ENCODE measurements at places on chromosomes 2 and 18.

- H3K4me1 ChIP-seq, result peaks cover 56% of the 10 kb centered on the region
- DNase-seq, result no peak
- peak overlapping the region; percentile 76 for H3K27ac ChIP-seq
Measured at GRCh38 chr2:88735133-88735532, 43.7 kb downstream of the RPIA start.

GRCh38 chr2:1415501-1415900, 2.2 kb downstream of the TPO start:
- H3K36me3 ChIP-seq, result no peaks in the 10 kb centered on the region
- H3K27ac ChIP-seq, result no peak overlapping the region
- H3K27me3 ChIP-seq, result no peaks in the 10 kb centered on the region
- no peak for DNase-seq
- H3K4me1 ChIP-seq, result no peaks in the 10 kb centered on the region
- H3K4me3 ChIP-seq, result no peak overlapping the region

DNA sequence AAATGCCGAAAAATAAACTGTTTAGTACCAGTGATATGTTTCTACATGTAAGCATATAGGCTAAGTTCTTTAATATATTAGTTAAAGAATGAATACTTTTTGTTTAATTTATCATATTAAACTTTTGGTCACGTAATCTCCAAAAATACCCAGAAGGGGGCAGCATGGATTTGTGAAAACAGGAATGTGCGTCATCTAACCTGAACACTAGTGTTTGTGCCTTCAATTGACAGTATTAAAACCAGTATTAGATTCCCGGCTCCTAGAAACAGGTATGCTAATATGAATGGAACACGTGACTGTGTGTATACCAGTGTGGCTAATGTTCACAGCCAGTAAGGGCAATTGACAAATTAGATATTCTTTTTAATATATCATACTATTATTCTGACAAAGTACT, 51.8 kb downstream of the WDR7 start:
- H3K27me3 ChIP-seq, result no peaks in the 10 kb centered on the region
- no peaks in the 10 kb centered on the region for H3K36me3 ChIP-seq
- H3K4me3 ChIP-seq, result no peak overlapping the region
- no peak for DNase-seq

DNA sequence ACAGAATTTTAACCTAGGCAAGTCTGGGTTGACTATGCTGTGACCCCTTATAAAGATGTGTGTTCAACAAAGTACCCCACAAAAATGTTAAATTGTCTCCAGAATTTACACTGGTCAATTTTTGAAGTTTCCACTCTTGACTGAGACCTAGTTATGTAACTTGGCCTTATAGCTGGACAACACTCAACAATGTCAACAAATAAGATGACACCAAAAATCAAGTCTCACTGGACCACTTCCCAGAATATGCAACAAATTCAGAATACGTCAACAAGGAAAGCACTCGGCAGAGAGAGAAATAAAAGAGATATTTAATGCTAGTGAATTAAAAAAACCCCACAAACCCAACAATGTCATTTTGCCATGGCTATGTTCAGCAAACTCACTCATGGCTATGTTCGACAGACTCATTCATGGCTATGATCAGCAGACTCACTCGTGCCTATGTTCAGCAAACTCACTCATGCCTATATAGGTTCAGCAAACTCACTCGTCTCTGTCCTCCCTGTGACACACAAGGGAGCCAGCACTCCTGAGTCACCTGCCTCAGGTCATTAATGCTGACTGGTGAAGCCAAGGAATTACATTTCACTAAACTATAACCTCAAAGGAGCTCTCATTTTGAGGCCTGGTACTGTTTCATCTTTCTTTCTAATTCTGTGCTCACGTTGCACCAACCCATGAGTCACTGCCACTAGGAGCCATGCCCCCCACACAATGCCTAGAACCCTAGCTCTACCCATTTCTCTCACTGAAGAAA, 72.7 kb downstream of the PTPN2 start:
- H3K27me3 ChIP-seq, result no peaks in the 10 kb centered on the region
- H3K36me3 ChIP-seq, result no peaks in the 10 kb centered on the region
- no peak for DNase-seq
- no peak overlapping the region for H3K4me3 ChIP-seq
- H3K27ac ChIP-seq, result no peak overlapping the region

DNA sequence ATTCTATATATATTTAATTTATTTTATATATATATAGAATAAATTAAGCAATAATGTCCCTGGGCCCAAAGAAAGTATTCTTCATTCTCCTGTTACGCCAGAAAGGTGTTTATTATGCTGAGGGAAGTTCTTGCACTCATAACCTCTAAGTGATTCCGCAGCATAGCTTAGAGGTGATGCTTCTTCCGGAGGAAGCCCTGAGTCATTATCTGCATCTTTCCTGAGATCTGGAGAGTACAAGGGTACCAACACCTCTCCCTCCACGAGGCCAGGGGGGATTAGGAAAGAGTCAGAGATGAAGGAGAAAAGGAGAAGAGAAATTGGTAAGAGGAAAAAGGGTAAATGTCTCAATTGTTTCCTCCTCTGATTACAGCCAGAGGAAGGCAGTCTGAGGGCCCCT, 43.1 kb upstream of the RTN4 start:
- peaks cover 17% of the 10 kb centered on the region for H3K4me1 ChIP-seq
- H3K4me3 ChIP-seq, result no peak overlapping the region
- no peak overlapping the region for H3K27ac ChIP-seq
- no peak for DNase-seq
- no peaks in the 10 kb centered on the region for H3K27me3 ChIP-seq
- H3K36me3 ChIP-seq, result no peaks in the 10 kb centered on the region

DNA sequence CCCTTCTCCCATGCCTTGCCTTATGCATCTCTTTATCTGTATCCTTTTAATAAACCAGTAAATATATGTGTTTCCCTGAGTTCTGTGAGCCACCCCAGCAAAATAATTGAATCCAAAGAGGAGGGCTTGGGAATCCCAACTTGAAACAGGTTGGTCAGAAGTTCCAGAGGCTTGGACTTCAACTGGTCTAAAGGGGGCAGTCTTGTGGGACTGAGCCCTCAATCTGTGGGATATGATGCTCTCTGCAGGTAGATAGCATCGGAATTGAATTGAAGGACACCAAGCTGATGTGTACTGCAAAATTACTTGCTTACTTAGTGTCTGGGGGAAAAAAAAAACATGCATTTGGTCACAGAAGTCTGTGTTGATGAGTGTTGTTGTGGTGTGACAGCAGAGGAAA, 1033.5 kb upstream of the TMEFF2 start:
- no peak for DNase-seq
- no peak overlapping the region for H3K4me3 ChIP-seq
- no peak overlapping the region for H3K27ac ChIP-seq
- no peaks in the 10 kb centered on the region for H3K27me3 ChIP-seq
- H3K4me1 ChIP-seq, result no peaks in the 10 kb centered on the region
- no peaks in the 10 kb centered on the region for H3K36me3 ChIP-seq

GRCh38 chr18:48814490-48815178, 136.1 kb downstream of the SMAD7 start:
- no peak overlapping the region for H3K4me3 ChIP-seq
- peak; percentile 3 for DNase-seq
- H3K36me3 ChIP-seq, result no peaks in the 10 kb centered on the region
- peaks cover 6% of the 10 kb centered on the region for H3K4me1 ChIP-seq

- H3K27ac ChIP-seq, result peak overlapping the region; percentile 77
- peaks cover 51% of the 10 kb centered on the region for H3K4me1 ChIP-seq
- H3K36me3 ChIP-seq, result no peaks in the 10 kb centered on the region
- no peaks in the 10 kb centered on the region for H3K27me3 ChIP-seq
Measured at GRCh38 chr18:13501543-13501887, 224.8 kb downstream of the FAM210A start.

- no peaks in the 10 kb centered on the region for H3K4me1 ChIP-seq
- DNase-seq, result no peak
- H3K27ac ChIP-seq, result no peak overlapping the region
- H3K4me3 ChIP-seq, result no peak overlapping the region
Measured at GRCh38 chr2:165505514-165505913, 36.0 kb downstream of the CSRNP3 start.

DNA sequence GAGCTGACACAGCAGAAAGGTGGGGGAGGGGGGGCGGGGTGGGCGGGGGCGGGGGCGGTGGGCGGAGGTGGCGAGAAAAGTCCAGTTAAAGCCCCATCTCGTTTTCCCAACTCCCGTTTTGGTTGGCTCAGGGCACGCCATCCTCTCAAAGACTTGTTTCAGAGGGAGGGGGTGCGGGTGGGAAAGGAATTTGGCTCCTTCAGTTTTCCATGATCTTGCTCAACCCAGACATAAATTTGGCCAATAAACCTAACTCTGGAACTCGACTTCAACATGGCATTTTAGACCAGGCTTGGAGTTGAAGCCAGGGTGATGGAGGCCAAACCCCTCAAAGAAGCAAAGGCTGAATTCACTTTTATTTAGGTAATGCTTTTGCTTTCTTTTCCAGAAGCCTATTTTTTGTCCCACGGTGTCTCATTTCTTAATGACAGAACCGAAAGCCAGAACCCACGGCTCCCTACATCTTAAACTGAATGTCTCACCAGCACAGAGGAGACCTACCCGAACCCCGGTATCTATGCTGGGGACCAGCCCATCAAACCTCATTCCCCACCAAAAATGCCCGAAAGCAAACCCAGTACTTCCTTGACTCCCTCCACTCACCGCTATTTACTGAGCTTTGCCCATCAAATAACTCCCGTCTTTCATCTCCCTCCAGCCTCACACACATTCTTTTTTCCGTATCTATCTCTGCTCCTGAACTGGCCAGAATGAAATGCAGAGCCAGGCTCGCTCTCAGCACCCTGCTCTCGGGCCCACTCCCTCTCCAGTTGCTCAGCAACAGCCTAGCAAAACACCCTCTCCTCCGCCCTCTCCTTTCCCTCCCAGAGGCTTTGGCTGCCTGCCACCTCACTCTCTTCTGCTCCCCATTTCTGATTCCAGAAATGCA, 4.3 kb downstream of the IGFBP5 start:
- peaks cover 59% of the 10 kb centered on the region for H3K4me1 ChIP-seq
- no peaks in the 10 kb centered on the region for H3K27me3 ChIP-seq
- H3K4me3 ChIP-seq, result peak overlapping the region; percentile 80
- H3K27ac ChIP-seq, result peak overlapping the region; percentile 76
- peak; percentile 88 for DNase-seq

DNA sequence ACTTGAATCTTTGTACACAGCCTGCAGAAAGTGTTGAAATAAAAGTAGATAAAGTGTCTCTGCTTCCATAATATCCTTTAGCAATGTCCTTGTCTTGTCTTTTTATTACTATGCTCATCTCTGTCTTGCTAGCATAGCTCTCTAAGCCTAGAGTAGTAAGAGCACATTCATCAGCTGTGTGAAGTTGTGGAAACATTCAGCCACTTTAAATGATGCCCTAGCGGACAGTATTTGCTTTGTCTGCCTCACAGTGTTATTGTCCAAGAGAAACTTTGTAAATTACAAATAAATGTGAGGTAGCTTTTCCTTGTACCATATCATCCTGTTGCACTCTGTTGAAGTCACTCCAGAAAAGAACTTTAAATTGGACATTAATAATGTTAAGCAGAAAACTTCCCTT, 60.3 kb upstream of the TTC21B start:
- no peak overlapping the region for H3K4me3 ChIP-seq
- no peaks in the 10 kb centered on the region for H3K36me3 ChIP-seq
- H3K27ac ChIP-seq, result no peak overlapping the region
- no peaks in the 10 kb centered on the region for H3K27me3 ChIP-seq
- H3K4me1 ChIP-seq, result no peaks in the 10 kb centered on the region

GRCh38 chr2:28415715-28416114, 23.1 kb downstream of the FOSL2 start:
- peaks cover 9% of the 10 kb centered on the region for H3K36me3 ChIP-seq
- no peak overlapping the region for H3K4me3 ChIP-seq
- H3K27ac ChIP-seq, result no peak overlapping the region

- DNase-seq, result no peak
- no peak overlapping the region for H3K4me3 ChIP-seq
- H3K27ac ChIP-seq, result no peak overlapping the region
Measured at GRCh38 chr18:13271302-13271911, 52.8 kb downstream of the LDLRAD4 start.

GRCh38 chr2:237539681-237540080, 26.7 kb upstream of the PRLH start:
- H3K4me1 ChIP-seq, result no peaks in the 10 kb centered on the region
- no peak for DNase-seq
- H3K27me3 ChIP-seq, result no peaks in the 10 kb centered on the region
- no peak overlapping the region for H3K4me3 ChIP-seq
- no peak overlapping the region for H3K27ac ChIP-seq

- H3K4me1 ChIP-seq, result no peaks in the 10 kb centered on the region
- H3K27ac ChIP-seq, result no peak overlapping the region
- H3K27me3 ChIP-seq, result no peaks in the 10 kb centered on the region
- DNase-seq, result no peak
- no peak overlapping the region for H3K4me3 ChIP-seq
Measured at GRCh38 chr18:55849391-55849790, 261.4 kb upstream of the TCF4 start.

- no peak for DNase-seq
- no peaks in the 10 kb centered on the region for H3K27me3 ChIP-seq
- H3K27ac ChIP-seq, result no peak overlapping the region
Measured at GRCh38 chr18:76102626-76103025, 392.4 kb downstream of the ZNF516 start.

DNA sequence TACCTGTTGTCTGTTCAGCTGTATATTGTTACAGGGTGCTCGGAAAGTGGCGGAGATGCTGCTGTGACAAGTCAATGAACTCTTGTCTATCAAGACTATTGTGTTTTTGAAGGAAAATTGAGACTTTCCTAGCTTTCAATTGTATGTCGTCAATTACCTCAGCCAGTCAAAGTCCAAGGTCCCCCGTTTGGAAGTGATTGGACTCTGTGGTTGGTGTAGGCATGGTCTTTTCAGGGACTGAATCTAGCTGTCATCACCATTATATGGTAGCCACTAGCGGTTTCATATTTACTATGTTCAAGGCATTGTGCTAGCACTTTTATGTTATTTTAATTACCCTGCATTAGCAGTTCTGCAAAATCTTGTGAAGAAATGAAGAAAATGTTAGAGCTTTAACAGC, 54.9 kb downstream of the XRCC5 start:
- DNase-seq, result no peak
- H3K4me1 ChIP-seq, result no peaks in the 10 kb centered on the region
- H3K27ac ChIP-seq, result no peak overlapping the region
- no peaks in the 10 kb centered on the region for H3K27me3 ChIP-seq
- H3K4me3 ChIP-seq, result no peak overlapping the region

DNA sequence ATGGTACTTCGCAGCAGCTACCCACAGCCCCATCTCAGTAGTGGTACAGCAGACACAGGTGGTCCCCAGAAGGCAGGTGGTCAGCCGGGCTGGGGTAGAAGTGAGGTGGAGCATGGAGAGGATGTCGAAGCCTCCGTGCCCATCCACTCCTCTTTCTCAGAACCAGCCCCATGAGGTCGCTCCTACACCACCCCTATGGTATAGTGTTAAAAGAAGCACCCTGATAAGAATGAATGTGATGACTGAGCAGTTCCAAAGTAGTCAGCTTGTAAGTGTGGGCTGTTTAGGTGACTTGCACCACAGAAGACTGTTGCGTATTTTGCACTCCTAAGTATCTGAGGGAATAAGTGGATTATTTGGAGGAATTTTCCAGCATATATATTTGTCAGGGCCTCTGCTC, 111.3 kb downstream of the WDSUB1 start:
- no peak for DNase-seq
- H3K4me1 ChIP-seq, result no peaks in the 10 kb centered on the region
- H3K4me3 ChIP-seq, result no peak overlapping the region
- H3K27me3 ChIP-seq, result no peaks in the 10 kb centered on the region

- H3K4me3 ChIP-seq, result no peak overlapping the region
- H3K36me3 ChIP-seq, result no peaks in the 10 kb centered on the region
- no peak for DNase-seq
- no peaks in the 10 kb centered on the region for H3K27me3 ChIP-seq
Measured at GRCh38 chr2:180652794-180653193, 327.6 kb upstream of the UBE2E3 start.

Measured in psoas muscle (tissue), 8 donors.